ENCODE measurements at places on chromosomes 3 and 15.

GRCh38 chr15:60087561-60087960 is 83.5 kb downstream of the FOXB1 start:
- no peak for DNase-seq

- DNase-seq, result no peak
Measured at GRCh38 chr3:155053756-155054155, 26.4 kb upstream of the MME start.

DNA sequence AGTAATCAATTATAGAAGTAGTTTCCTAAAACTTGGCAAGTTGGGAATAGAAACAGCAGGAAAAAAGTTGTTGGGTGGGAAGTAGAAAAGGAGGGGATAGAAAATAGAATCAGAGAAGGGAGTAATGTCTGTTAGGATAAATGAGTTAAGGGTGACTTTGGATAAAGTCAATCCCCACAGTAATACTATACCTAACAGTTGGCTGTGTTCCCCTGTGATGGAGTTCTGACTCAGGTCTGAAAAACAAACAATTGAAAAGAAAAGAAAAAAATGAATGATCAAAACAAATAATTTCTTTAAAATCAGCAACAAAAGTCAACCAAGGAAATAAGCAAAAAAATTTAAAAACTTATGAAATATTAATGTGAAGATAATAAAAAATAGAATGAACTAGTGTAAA is 50.3 kb downstream of the EMC4 start:
- no peak for DNase-seq

- DNase-seq, result no peak
Measured at GRCh38 chr15:36912311-36912712, 188.0 kb downstream of the MEIS2 start.

DNA sequence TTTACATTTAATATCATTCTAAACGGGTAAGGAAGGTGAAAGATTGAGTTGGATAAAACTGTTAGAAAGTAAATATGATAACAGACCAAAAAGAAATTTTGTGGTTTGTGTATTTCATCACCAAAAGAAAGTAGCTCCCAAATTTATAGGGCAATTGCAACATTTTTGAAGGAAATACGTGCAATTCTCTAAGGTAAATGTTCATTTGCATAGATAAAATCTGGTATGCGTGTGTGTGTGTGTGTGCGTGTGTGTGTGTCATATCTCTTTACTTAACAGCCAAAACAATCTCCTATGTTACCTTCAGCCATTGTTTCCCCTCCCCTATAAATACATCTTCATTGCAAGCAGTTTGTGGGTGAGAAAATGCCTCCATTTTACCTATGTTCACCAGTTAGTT is 208.4 kb downstream of the TNIK start:
- DNase-seq, result no peak
